ENCODE measurements at places on chromosomes 11 and 22. TPM values are rescaled to one million over a fixed set of nuclear protein-coding genes. Genes with fewer than 3 reads are reported as not detected.

Gene MTA2
- total RNA-seq = 159 TPM

- DNase-seq = no peak
- H3K27me3 ChIP-seq = no peaks in the 10 kb centered on the region
- H3K36me3 ChIP-seq = no peaks in the 10 kb centered on the region
- no peak overlapping the region for H3K27ac ChIP-seq
- no peak overlapping the region for H3K4me3 ChIP-seq
Measured at GRCh38 chr11:132578580-132578979, 953.7 kb downstream of the OPCML start.

DNA sequence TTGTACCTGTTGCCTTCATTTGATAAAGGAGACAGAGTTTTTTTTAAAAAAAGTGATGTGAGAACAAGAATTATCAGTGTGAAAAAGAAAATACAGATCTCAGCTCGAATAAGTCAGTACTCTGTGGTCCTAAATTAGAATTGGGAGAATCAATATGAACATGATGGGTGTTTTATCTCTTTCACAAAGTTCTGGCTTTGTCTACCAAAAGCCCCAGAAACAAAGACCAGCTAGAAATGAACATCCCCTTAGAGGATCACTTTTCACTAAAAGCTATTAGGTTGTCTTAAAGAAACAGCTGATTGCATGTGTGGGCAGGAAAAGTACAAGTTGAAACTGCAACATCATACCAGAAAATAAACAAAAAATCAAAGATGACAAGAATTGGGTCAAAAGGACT lies 8.4 kb upstream of the ST14 start:
- H3K4me3 ChIP-seq = no peak overlapping the region
- peaks cover 5% of the 10 kb centered on the region for H3K27me3 ChIP-seq
- H3K36me3 ChIP-seq = no peaks in the 10 kb centered on the region
- DNase-seq = no peak
- peaks cover 6% of the 10 kb centered on the region for H3K4me1 ChIP-seq
- H3K27ac ChIP-seq = no peak overlapping the region

GRCh38 chr11:6911948-6912347 lies 8.9 kb upstream of the OR2D3 start:
- DNase-seq = no peak
- no peak overlapping the region for H3K4me3 ChIP-seq
- H3K27me3 ChIP-seq = no peaks in the 10 kb centered on the region
- no peaks in the 10 kb centered on the region for H3K36me3 ChIP-seq

- H3K27me3 ChIP-seq = peaks cover 4% of the 10 kb centered on the region
- no peak overlapping the region for H3K4me3 ChIP-seq
- DNase-seq = no peak
- H3K36me3 ChIP-seq = no peaks in the 10 kb centered on the region
Measured at GRCh38 chr11:131681920-131682319, 311.5 kb downstream of the NTM start.

- peaks cover 10% of the 10 kb centered on the region for H3K4me1 ChIP-seq
- no peak overlapping the region for H3K4me3 ChIP-seq
- H3K27ac ChIP-seq = no peak overlapping the region
- no peaks in the 10 kb centered on the region for H3K27me3 ChIP-seq
- H3K36me3 ChIP-seq = no peaks in the 10 kb centered on the region
Measured at GRCh38 chr11:76903325-76903724, 42.6 kb downstream of the ACER3 start.

- H3K36me3 ChIP-seq = no peaks in the 10 kb centered on the region
- H3K27me3 ChIP-seq = no peaks in the 10 kb centered on the region
- H3K27ac ChIP-seq = no peak overlapping the region
- DNase-seq = no peak
- no peak overlapping the region for H3K4me3 ChIP-seq
Measured at GRCh38 chr11:17496406-17496805, 19.8 kb upstream of the ABCC8 start.

Gene CARNS1
- total RNA-seq = 6.2 TPM

Gene TBX10
- not detected for total RNA-seq

DNA sequence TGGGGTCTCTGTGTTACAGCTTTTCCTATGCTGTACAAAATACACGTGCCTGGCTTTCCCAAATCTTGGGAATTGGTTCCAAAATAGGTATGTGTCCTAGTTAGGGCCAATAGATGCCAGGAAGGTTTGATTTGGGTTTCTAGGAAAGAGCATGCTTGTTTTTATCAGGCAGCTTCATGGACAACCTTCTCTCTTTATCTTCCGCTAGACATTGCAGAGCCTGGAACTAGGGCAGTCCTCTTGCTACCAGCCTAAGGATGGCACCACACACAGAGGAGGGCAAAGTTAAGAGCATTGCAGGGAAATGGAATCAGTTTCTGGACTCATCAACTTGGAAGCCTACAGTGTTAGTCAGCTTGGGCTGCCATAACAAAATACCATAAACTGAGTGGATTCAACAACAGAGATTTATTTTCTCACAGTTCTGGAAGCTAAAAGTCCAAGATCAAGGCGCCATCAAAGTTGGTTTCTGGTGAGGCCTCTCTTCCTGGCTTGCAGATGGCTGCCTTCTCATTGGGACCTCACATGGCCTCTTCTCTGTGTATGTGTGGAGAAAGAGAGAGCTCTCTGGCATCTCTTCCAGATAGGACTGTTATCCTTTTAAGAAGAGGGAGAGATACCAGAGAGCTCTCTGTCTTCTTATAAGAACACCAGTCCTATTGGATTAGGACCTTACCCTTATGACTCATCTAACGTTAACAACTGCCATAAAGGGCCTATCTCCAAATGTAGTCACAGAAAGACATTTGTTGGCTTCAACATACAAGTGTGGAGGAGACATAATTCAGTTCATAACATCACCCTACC lies 27.3 kb upstream of the CREB3L1 start:
- no peak overlapping the region for H3K4me3 ChIP-seq
- H3K27me3 ChIP-seq = peaks cover 2% of the 10 kb centered on the region
- peaks cover 9% of the 10 kb centered on the region for H3K4me1 ChIP-seq
- no peak for DNase-seq
- no peaks in the 10 kb centered on the region for H3K36me3 ChIP-seq

DNA sequence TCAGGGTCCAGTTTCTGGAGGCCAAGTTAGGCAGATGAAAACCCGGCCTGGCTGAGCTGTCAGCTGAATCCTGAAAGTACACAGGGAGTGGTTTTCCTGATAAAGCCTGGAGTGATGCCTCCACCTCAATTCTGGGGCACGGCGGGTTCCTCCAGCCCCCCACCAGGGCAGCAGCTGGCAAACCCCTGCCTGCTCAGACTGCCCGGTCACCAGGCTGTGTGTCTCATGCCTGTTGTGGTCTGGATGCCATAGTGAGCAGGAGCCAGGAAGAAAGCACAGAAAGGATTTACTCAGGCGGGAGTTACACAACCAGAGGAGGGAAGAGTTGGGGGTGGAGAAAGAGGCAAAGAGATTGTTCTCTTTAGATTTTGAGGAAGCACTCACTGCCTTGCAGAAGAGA lies 119.9 kb upstream of the RASSF10 start:
- H3K4me3 ChIP-seq = no peak overlapping the region
- H3K36me3 ChIP-seq = no peaks in the 10 kb centered on the region
- no peaks in the 10 kb centered on the region for H3K4me1 ChIP-seq
- H3K27ac ChIP-seq = no peak overlapping the region

- H3K36me3 ChIP-seq = peaks cover 2% of the 10 kb centered on the region
- no peaks in the 10 kb centered on the region for H3K27me3 ChIP-seq
- peaks cover under 1% of the 10 kb centered on the region for H3K4me1 ChIP-seq
Measured at GRCh38 chr11:57536947-57537619, at the start of gene SMTNL1. Gene SMTNL1 (plus strand): TSS chr11:57537595. CDS start chr11:57542643, 5,048 bp downstream.

Gene SC5D
- 20.5 TPM for total RNA-seq

- peaks cover 32% of the 10 kb centered on the region for H3K4me1 ChIP-seq
- no peaks in the 10 kb centered on the region for H3K36me3 ChIP-seq
- DNase-seq = peak; percentile 59
- H3K27ac ChIP-seq = peak overlapping the region; percentile 52
- no peaks in the 10 kb centered on the region for H3K27me3 ChIP-seq
- peak overlapping the region; percentile 34 for H3K4me3 ChIP-seq
Measured at GRCh38 chr11:10742460-10743208, 8.4 kb upstream of the CTR9 start.

Gene XKR3
- total RNA-seq = not detected

DNA sequence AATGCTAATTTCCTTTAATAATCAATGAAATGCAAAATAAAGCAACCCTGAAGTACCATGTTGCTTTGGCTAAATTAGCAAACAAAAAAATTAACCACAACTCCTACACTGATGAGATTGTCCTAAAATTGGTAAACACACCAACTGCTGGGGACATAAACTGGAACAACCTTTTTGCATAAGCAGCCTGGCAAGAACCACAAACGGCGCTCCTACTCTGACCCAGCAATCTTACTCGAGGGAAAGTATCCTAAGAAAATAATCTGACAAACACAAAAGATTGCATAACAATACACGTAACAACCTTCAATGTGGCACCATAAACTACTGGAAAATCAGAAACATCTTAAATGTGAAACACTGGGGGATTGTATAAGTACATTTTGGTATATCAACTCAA lies 189.8 kb upstream of the PITPNB start:
- no peaks in the 10 kb centered on the region for H3K27me3 ChIP-seq
- no peaks in the 10 kb centered on the region for H3K36me3 ChIP-seq
- no peaks in the 10 kb centered on the region for H3K4me1 ChIP-seq
- no peak for DNase-seq
- no peak overlapping the region for H3K27ac ChIP-seq
- H3K4me3 ChIP-seq = no peak overlapping the region

DNA sequence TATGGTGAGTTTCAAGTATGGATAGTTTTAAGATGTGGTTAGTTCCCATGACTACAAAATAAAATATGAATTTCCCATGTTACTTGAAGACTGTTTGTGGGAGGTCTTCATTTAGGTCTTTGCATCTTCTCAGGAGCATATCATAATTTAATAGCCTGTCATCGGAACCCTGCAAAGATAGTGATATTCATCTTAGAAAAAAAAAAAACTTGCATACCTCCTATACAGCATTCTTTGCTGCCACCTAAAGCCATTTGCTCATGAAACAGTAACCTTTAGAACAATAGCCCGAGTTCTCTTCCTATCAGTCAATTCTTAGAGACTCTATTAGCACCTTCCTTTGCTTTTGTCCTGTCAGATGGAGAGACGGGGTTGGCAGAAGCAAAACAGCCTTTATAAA lies 75.3 kb downstream of the ARFGAP2 start:
- H3K27me3 ChIP-seq = no peaks in the 10 kb centered on the region
- H3K4me1 ChIP-seq = peaks cover 9% of the 10 kb centered on the region
- DNase-seq = no peak
- no peak overlapping the region for H3K27ac ChIP-seq
- H3K4me3 ChIP-seq = no peak overlapping the region

DNA sequence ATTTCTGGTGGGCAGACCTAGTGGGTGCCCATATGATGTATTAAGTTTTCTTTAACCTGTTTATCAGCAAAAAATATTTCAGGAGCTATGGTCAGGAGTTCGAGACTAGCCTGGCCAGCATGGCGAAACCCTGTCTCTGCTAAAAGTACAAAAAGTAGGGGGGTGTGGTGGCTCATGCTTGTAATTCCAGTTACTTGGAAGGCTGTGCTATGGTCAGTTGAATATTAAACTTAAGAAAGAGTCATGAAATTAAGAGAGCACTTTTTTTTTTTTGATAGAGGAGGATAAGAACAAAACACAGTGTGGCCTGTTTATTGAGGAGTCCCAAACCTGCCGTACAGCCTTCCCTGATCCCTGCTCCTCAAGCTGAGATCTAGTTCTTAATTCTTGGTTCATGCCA lies 29.8 kb downstream of the OR6Q1 start:
- no peak for DNase-seq
- no peak overlapping the region for H3K27ac ChIP-seq
- H3K27me3 ChIP-seq = peaks cover 4% of the 10 kb centered on the region
- no peaks in the 10 kb centered on the region for H3K4me1 ChIP-seq
- H3K36me3 ChIP-seq = no peaks in the 10 kb centered on the region

GRCh38 chr11:2883640-2883978 lies 2.0 kb downstream of the CDKN1C start:
- H3K27me3 ChIP-seq = peaks cover 5% of the 10 kb centered on the region
- H3K4me3 ChIP-seq = no peak overlapping the region
- H3K4me1 ChIP-seq = peaks cover 4% of the 10 kb centered on the region
- H3K27ac ChIP-seq = no peak overlapping the region
- no peaks in the 10 kb centered on the region for H3K36me3 ChIP-seq

Data from activated CD8-positive, alpha-beta T cell treated with anti-CD3 and anti-CD28 coated beads for 36 hours (primary cell).